ENCODE measurements at places on chromosomes 12 and 14.

DNA sequence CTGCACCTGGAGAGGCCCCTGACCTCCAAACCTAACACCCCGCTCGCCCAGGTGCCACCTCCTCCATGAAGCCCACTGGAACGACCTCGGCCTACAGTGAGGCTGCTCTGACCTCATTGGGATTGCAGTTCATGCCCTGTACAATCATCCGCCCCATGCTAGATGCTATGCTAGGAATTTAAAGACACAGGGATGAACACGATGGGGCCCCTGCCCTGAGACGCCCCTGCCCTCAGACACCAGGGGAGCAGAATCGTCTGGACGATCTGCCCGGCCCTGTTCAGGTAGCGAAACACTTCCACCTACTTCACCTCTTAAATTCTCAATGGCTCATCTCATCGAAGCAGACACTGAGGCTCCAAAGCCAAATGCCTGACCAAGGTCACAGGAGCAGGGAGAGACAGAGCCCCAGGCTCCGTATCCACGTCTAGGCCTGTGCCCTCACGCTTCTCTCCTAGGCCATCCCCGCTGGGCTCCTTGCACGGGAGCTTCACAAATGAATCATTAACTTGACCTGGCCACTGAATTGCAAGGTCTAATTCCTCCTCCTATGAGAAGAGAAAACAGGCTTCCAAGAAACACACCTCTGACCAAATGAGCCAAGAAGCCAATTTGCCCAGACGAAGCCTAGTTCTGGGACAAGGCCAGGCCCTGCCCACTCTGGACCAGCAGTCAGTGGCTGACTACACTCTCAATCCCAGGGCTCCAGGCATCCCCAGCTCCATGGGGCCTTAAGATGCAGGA is 35.2 kb downstream of the SCARB1 start:
- peak; percentile 58 for DNase-seq

DNA sequence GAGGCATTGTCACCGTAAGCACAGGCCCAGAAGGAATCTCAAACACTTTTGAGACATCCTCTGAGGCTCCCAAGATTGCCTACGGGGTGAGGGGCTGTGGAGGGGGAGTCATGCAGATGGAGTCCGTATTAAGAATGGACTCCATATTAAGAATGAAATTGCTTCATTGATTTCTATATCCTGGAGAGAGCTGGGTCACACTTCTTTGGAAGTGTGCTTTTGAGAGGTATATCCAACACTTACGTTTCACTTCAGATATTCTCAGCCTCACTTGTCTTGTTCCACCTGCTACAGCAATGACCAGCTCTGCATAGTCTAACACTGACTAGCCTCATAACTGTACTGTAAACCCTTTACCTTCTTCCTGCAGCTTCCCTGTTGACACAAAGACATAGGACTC is 62.6 kb upstream of the ARHGAP5 start:
- no peak for DNase-seq

- peak; percentile 80 for DNase-seq
Measured at GRCh38 chr14:22689199-22689598, 45.0 kb upstream of the OR6J1 start.

DNA sequence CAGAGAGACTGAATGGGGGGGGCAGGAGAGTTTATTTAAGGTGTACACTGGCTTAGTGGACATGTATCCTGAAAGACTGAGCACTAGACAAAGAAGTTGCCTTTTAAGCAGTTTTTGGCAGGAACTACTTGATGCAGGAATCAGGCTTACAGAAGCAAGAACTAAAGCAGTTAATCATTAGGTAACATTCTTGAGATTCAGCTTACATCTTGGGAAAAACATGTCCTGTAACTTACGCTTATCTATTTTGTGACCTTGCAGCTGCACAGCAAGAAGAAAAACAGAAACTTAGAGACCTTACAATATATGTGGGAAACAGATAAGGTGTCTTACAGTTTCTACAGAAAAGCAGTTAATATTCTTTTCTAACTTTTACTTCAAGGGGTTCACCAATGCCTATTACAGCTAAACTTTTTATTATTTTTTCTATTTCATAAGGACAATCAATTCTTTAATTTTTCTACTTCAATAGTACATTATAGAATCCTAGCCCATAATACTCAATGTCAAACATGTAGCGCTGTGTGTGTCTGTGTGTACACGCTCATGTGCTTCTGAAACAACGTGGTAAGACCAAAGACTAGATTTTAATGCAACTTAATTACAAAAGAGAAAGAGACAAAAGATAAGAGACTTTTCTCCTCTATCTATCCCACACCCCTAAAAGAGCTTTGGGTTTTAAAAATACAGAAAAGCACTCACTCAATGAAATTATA is 276.9 kb downstream of the PRKD1 start:
- no peak for DNase-seq

GRCh38 chr12:128637642-128638606 is 185.8 kb downstream of the SLC15A4 start:
- DNase-seq = no peak

DNA sequence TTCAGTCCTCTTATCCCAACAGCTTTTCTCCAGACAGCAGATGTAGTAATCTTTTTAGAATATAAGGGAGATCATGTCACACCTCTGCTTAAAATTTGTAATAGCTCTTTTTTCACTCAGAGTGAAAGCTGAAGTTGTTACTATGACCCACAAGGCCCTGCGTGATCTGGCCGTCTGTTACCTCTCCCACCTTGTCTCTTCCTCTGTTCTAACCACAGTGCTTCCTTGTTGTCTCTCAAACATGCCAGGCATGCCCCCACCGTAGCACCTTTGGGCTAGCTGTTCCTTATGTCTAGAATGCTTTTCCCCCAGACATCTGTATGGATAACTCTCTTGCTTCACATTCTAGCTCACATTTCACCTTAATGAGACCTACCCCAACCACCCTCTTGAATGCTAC is 6.5 kb downstream of the NECAP1 start:
- no peak for DNase-seq

GRCh38 chr14:67574156-67574555 is 25.9 kb downstream of the PIGH start:
- DNase-seq = no peak

DNA sequence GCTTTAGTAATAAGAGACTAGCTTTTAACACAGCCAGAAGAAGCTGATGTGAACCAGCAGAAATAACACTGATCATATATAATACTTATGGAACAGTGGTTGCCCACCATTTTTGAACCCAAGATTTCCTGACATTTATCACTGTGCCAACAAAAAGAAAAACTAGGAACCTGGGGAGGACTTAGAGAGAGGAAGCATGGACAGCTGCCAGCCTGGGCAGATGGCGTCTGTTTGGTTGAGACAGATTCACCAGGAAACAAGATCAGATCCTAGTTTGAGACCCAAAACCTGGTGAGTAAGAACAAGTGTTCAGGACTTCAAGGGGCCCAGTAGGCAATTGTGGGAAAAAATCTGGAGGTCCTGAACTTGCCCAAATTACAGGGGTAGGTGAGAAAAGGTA is 95.3 kb downstream of the BICD1 start:
- no peak for DNase-seq

DNA sequence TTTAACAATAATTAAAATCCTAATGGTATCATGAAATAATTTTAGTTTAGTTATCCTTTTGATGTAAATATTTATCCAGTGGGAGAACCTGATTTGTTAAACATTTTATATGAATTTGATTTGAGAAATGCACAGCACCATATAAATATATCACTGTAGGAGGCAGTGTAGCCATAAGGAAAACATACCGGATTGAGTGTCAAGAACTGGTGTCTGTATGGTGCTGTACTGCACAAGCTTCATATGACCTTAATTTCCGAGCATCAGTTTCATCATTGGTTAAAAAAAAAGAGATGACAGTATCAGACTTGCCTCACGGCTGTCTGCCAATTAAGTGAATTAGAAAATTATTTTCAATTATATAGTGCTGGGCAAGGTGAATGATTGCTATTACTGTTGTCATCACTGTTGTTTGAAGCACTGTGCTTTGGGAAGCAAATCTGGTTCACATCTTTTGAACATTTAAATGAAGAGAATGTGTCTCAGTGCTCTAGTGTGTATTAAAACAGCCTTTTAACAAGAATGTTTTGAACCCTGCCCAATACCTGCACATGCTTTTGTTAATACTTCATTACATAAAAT is 72.1 kb downstream of the TMTC2 start:
- DNase-seq = no peak

- no peak for DNase-seq
Measured at GRCh38 chr12:40697566-40698259, 5.5 kb downstream of the CNTN1 start.

DNA sequence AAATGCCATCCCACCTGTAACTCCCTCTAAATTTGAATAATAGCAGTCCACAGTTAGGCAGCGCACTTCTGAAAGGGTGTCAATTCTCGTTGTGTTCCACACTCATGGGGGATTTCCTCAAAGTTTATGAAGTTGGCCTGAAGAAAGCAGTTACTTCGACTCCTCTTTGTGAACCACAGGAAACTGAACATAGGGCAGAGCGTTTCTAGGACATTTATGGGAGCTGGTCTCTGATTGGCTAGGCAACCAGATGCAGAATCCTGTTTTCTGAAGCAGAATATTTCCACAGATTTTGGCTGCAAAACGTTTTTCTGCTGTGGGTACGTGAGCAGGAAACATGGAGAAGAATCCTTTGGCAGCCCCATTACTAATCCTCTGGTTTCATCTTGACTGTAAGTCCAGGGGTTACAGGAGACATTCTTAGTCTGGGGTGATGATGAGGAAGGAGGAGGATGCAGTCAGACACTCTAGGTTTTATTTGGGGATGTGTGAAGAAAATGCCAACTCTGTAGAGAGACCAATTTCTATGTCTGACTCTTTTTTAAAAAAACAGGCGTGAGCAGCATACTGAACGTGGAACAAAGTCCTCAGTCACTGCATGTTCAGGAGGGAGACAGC is 431.5 kb upstream of the OR4E1 start:
- DNase-seq = no peak

GRCh38 chr12:115569345-115570068 is 708.0 kb downstream of the MED13L start:
- DNase-seq = no peak

GRCh38 chr14:99595034-99595433 is 9.0 kb downstream of the CCDC85C start:
- no peak for DNase-seq

DNA sequence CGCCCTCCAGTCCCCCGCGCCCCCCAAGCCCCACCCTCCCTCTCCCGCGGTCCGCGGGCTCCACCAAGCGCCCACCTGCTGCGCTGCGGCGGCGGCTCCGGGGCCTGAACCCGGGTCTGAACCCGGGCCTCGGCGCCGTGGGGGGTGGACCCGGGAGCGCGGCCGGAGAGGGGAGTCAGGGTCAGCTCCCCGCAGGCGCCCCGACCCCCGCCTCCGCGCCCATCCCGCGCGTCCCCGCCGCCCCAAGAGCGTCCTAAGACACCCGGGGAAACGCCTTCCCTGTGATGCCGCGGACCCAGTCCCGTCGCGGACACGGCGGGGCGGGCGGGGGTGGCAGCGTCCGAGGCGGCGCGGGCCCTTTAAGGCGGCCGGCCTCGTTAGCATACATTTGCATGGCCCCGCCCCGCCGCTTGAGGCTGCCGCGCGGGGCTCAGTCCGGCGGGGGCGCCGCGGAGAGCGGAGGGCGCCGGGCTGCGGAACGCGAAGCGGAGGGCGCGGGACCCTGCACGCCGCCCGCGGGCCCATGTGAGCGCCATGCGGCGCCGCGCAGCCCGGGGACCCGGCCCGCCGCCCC is at the start of gene MMP17:
MMP17 (plus strand) TSS at position 433 of the 574 bp plus-strand sequence; CDS start at position 535, 102 bp downstream.
- peak; percentile 77 for DNase-seq

GRCh38 chr12:105706973-105707334 is 376.5 kb downstream of the C12orf75 start:
- DNase-seq = no peak

GRCh38 chr12:66531766-66532165 is 147.1 kb downstream of the GRIP1 start:
- no peak for DNase-seq

DNA sequence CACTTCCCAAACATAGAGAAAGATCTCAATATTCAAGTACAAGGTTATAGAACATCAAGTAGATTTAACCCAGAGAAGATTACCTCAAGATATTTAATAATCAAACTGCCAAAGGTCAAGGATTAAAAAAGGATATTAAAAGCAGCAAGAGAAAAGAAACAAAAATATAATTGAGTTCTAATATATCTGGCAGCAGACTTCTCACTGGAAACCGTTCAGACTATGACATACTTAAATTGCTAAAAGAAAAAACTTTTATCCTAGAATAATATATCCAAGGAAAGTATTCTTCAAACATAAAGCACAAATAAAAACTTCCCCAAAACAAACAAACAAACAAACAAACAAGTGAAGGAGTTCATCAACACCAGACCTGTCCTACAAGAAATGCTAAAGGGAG is 92.4 kb downstream of the FSCB start:
- DNase-seq = no peak

- no peak for DNase-seq
Measured at GRCh38 chr12:11959117-11959823, 111.5 kb upstream of the BCL2L14 start.

DNA sequence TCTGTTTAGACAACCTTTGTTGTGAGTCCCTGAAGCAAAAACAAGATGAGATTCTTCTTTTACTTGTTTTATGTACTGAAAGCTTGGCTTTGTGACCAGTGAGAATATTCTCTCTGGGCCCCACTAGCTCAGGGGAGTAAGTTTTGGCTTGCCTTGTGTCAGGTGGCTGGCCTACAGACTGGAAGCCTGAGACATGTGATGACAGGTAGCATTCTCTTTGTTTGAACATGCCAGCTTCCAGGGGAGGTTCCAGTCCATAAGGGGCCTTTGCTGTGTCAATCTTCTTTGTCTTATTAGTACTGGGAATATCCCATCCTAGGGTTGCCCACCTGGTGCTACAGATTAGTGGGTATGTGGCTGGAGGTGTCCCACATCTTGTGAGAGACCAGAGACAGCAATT is 66.1 kb upstream of the FERMT2 start:
- no peak for DNase-seq

DNA sequence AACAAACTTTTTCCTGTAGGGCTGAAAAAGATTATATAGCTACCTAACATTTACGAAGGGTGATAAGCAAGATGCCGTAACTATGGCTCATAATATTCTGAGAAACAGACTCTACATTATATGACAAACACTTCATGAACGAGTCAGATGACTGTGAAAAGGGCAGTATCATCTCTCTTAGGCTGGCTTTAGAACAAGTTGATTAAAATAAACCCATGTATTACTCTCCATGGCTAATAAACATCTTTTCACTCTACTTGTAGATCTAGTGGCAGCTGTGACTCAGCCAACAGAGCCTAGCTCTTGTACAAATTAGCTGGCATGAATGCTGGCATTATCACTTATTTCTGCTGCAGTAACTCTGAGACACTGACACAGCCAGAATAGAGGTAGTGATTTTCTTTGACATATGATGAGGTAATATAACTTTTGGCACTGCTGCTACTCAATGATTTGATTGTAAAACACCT is 47.1 kb downstream of the SLC2A13 start:
- no peak for DNase-seq

GRCh38 chr12:1422604-1423315 is 171.6 kb downstream of the FBXL14 start:
- DNase-seq = no peak

All from fibroblast of skin of scalp (primary cell).